ENCODE measurements at places on chromosomes 13 and 19.

GRCh38 chr13:94009701-94010100, 469.8 kb downstream of the DCT start:
- DNase-seq: no peak

DNA sequence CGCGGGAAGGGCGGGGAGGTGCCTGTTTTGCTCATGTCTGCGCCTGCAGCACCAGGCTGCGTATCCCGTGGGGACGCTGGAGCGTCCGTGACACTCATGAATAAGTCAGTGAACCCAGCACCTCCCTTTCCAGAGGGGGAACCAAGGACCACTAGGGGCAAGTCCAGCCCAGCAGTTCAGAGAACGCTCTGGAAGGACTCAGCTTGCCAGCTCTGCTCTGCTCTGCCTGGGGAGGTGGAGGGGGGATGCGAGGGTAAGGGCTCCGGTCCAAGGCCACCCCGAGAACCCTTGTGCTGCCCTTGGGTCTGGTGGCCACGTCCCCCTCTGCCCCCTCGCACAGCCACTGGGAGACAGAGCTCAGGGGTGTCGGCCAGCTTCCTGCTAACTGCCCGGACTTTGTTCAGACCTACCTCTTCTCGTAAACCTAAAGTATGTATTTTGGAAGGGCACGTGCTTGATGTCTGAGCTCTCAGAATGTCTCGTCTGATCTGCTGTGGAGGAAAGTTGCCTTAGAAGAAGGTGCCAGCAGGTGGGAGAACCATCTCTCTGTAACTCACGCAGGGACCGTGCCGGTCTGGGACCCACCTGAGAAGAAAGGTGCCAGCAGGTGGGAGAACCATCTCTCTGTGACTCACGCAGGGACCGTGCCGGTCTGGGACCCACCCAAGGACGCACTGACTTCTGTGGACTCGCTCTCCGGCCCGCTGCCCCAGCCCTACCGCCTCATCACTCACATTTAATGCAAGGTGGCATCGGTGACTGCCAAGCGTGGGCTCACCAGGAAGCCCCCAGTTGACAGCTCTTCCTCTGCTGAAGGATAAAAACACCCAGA, 34.1 kb downstream of the TMEM255B start:
- no peak for DNase-seq

DNA sequence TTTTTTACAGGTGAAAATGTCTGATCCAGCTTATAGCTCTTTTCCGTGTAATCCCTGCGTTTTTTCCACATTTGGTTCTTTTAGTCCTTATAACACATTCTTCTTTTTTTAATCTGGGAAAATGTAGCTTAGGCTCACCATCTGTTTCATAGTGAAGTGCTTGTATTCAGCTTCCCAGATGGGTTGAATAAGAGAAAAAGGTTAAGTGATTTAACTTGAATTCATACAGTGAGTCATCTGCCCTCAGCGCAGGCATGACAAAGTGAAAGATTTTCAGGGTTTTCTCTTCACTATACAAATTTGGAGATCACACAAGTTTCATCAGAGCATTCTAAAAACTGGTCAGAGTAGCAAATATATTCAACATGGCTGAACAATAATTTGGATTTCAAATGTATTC, 224.8 kb downstream of the SPRY2 start:
- DNase-seq: no peak

GRCh38 chr13:79679334-79679733, 198.4 kb downstream of the NDFIP2 start:
- no peak for DNase-seq

- DNase-seq: no peak
Observed at GRCh38 chr13:98443329-98443728, 133.6 kb downstream of the STK24 start.

DNA sequence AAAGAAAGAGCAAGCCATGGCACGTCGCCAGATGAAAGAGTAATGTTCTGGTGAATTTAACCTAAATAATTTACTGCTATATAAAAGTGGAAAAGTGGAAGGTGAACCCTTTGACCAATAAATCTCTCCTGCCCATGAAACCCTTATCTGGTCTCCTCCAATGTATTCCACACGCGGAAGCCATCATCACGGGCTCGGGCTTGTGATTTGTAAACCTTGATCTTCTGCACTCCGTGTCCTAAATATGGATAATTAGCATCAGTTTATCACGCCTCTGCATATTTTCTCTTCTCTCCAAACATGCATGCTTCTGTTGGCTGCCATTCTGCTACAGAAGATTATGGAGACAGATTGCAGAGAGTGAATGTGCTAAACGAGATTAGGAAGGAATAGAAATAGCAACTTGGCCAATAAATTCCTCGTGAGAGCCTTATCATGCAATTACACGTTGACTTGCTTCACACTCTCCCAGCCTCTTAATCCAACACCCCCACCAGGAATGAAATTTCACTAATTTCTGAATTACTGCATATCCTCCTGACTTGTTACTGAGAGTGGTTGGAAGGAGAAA, 34.5 kb downstream of the SOX1 start:
- DNase-seq: no peak

DNA sequence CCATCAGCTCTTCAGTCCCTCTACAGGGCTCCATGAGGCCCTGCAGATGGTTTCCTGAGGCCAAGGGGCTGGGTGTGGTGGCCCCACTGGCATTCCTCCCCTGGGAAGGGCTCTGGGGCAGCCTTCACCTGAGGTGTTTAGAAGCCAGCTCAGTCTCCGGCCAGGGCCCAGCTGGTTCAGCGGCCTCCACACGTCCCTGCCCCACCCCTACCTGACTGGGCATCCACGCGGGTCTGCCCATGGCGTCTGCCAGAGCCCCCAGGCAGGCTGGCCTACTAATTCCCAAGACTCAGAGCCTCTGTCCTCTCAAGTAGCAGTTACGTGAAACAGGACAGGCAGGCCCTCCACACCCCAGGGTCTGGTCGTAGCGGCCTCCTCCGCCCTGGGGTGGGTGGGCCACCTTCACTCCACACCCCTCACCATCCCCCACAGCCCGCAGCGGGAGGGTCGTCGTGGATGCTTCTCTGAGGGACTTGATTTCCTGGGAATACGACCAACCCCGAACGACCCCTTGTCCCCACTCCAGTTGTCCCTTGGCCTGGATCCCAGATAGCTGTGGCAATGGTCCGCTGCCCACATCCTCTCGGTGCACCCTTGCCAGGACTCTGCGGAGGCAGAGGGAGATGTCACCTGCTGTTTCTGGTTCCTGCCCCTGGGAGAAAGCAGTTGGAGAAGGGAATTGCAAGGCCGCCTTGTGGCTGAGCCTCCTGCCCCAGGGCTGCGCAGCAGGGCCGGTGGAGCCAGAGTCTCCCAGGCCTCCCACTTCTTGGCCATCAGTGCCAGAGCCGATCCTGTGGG, 24.3 kb downstream of the CAPN12 start:
- no peak for DNase-seq

DNA sequence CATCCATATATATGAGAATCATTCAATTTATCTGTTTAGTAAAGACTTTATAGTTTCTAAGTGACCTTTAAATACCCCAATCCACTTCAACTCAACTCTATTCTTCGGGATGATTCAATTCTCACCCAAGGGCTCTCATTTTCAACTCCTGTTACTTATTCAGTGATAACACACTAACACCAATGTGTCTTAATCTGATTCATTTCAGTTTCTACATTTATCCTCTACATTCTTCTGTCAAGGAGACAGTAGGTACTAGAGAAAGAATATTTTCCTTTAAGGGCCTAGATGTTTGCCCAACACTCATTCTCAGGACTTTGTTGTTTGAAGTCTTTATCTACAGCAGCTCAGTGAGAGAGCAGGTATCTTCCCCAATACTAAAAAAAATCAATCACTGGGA, 7.1 kb downstream of the ARGLU1 start:
- DNase-seq: no peak

DNA sequence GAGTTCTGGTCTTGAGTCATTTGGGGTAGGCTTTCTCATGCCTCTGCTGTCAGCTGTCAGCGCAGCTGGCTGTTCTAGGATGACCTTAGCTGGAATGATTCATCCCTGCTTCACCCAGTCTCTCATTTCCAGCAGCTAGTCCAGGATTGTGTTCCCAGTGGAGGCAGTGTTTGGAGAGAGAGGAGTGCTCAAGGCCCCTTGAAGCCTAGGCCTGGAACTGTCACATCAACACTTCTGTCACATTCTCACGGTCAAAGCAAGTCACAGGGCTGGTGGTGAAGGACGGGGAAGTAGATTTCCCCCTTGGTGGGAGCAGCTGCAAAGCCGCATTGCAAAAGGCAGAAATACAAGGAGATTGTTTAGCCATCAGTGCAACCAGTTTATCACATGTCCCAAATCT, 15.2 kb downstream of the TPT1 start:
- no peak for DNase-seq

- no peak for DNase-seq
Observed at GRCh38 chr13:79468819-79469218, 12.1 kb upstream of the NDFIP2 start.

DNA sequence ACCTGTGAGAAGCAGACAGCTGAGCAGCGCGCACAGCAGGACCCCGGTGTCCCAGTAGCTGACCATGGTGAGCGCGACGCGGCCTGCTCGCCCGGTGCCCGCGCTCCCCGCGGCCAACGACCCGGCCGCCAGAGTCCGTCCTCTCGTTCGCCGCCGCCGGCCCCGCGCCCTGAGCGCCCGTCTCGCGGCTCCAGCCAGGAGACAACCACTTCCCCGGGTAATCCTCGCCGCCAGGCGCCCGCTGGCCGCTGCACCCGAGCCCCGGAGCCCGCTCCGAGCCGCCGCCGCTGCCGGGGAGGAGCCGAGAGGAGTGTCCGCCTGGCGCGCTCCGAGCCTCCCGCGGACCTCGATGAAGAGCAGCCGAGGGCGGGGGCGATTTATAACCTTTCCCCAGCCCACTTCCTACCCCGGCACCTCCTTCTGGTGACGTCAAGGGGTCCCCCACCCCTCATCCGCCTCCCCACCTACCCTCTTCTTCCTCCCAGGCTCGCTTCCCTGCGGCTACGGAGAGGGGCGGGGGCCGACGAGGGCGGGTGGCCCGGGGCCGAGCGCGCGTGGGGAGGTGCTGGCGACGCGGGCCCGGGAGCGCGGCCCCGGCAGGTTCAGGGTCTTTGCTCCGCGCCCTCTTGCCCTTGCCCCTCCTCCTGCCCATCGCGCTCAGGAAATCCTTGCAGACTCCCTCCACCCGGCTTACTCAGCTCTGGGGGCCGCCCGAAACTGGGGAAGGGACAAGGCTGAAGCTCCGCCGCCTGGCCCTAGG, at the start of gene FLT1:
Gene FLT1, minus strand, starts transcription at position 351 of the 760 bp plus-strand sequence. Its CDS starts 285 bp downstream, at position 66.
- DNase-seq: no peak

- no peak for DNase-seq
Observed at GRCh38 chr13:45103449-45103848, 16.9 kb upstream of the GTF2F2 start.

GRCh38 chr19:732148-733069, 18.5 kb upstream of the MISP start:
- DNase-seq: no peak

DNA sequence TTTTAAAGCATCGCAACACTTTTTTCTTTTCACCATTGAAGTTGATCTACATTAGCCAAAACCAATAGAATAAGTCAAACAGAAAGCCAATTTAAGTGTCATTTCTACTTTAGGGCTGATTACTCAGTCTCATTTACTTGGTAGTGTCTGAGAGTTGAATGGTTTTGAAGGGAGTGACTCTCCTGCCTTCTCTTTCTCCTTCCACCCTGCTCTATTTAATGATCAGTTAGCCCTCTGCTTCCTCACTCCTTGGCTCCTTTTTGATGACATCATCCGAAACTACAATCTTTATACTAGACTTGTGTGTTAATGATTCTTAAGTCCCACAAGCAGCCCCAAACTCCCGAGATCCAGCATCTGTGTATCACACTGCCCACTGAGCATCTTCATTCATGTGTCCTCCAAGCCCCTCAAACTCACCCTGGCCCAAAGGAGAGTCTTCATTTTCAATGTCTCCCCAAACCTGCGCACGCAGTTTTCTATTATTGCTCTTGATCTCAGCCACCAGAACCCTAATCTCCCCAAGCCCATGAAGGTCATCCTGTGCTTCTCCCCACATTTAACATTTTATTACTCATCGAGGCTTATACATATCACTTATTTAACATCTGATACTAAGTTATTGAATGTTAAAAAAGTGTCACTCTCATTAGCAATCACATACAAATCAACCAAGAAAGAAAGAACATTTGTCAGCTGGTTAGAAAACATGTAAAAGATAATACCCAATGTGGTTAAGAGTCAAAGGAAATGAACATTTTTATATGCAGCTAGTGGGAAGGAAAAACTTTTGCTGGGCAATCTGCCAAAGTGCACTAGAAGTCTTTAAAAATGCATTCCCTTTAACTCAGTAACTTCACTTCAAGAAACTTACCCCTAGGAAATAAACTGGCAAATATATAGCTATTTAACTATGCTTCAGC, 32.2 kb upstream of the ARGLU1 start:
- DNase-seq: no peak

DNA sequence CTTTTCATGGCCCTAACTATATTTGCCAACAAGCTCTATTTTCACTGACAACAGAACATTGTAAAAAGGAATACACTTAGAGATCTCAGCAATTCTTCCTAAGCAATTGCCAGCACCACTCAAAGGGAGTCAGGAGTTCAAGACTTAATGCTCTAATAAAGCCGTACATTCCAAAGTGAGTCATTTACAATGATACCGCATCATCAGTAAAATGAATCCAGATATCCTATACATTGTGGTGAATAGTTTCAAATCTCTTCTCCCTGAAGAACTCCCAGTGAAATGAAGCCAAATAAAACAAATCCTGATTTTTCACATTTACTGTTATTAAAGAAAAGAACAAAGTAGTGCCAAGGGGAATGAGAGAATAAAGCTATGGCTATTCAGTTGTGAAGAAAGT, 2898.7 kb upstream of the PCDH20 start:
- DNase-seq: no peak

DNA sequence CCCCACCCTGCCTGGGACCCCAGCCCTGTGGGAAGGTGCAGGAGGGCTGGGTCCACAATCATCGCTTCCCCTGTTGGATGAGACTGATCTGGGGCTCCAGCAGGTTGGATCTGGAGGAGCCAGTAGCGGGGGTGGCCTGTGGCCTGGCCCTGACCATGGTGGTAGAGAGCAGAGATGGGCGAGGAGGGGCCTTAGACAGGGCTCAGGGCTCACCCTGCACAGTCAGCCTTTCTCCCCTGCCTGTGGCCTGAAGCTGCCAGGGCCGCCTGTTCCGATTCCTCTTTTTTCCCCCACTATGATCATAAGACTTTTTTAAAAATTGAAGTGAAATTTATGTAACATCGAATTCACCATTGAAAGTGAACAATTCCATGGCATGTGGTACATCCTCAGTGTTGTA, 18.2 kb downstream of the SIN3B start:
- DNase-seq: no peak

DNA sequence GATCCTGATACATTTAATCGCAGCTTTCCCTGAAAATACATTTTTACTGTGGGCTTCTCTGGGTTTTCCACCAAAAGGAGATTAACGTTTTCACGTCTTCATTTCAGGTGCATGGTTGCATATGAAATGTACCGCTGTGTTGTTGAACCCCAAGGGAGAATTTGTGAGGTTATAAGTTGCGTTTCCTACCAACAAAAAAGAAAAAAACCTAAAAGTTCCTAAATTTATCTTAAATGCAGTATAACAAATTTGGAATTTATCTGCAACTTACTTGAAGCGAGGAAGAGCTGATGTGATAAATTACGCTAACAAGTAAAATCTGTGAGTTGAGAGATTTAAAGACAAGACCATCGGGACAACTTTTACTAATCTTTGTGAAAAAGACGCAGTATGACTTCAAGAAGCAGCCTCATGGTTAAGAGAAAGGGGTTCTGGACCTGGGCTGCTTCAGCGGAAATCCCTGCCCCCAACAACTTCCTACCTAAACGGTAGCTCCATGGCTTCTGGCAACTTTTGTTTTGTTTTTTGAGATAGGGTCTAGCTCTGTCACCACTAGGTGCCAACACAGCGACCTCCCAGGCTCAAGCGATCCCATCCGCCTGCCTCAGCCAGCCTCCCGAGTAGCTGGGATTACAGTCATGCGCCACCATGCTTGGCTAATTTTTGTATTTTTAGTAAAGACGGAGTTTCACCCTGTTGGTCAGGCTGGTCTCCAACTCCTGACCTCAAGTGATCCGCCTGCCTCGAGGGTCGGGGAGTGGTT, 958 bp upstream of the OBI1 start:
- peak; percentile 3 for DNase-seq

Data from activated T-helper 1 cell treated with anti-CD3 and anti-CD28 coated beads, Interleukin-2, amount 50 U/mL, for 16 hours (primary cell).